ENCODE measurements at places on chromosomes 2 and 18. TPM values are rescaled to one million over a fixed set of nuclear protein-coding genes. Genes with fewer than 3 reads are reported as not detected.

PPIL3 gene
- 28.5 TPM for total RNA-seq

AQP12A gene
- not detected for total RNA-seq

VWC2L gene
- not detected for total RNA-seq

NFATC1 gene
- 108 TPM for total RNA-seq

AGFG1 gene
- 48.6 TPM for total RNA-seq

DOK1 gene
- 9.9 TPM for total RNA-seq

CFAP65 gene
- not detected for total RNA-seq

IMPACT gene
- 15.8 TPM for total RNA-seq

GNLY gene
- total RNA-seq: 89.8 TPM

DNA sequence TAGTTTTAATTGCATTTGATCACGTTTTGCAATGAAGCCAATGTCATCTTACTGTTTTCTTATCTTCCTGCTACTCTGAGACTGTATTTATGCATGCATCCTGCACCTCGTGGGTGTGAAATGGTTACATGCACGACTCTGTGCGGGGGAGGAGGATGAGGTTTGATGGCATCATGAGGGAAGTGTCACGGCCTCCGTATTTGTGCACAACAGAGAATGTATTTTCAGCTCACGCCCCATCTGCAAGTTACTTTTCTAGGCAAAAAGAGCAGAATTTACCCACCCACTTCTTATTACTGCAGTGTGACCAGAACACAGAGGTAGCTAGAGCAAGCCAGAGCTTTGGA is 145.1 kb downstream of the TDRD15 start:
- DNase-seq: no peak

DNA sequence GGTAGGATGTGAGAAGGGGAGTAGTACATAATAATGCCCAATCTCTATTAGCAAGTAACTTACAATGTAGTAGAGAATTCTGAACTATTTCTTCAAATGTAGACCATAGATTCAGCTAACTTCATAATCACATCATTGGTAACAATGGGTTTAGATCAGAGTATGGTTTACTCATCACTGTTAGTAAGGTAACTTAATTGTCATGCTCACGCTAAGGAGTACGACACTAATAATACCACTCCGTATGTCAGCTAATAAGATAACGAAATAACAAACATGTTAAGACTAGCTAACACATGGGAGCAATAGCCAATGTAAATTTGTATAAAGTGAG is 56.4 kb upstream of the CCDC141 start:
- no peak for DNase-seq

DNA sequence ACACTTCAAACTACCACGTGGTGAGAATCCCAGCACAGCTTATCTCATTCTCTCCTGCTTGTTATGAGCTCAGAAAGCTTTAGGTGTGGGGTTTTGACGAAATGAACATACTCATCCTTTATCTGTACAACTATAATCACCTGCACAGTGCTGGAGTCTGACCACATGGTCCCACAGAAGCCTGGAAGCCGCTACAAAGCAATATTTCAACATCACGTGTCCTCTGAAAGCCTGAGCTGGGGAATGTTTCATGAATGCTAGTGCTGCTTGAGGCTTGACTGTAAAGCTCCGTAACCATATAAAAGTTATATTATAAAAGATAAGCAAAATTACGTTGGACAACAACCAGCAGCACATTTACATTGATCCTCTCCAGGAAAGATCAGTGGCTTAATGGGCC is 43.9 kb downstream of the PIEZO2 start:
- DNase-seq: no peak

DNA sequence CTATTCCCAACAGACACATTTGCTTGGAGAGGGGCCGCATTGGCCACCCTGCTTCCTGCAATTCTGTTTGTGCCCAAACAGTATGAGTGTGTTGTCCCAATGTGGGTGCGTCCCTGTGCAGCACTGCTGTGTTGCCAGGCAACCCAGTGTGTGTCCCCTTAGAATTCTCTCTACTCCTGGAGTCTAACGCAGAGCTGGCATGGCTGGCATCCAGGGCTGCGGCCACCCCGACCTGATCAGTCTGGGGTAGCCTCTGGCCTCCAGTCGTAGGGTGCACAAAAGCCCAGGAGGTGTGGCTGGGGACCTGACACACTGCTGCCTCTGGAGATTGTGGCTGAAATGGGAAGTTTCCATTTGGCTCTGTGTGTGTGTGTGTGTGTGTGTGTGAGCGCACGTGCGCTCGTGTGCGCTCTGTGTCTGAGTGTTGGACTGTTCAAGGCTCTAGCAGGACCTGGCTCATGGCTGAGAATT is 48.0 kb downstream of the TEX44 start:
- DNase-seq: no peak

GRCh38 chr2:14778015-14778414 is 145.5 kb downstream of the LRATD1 start:
- no peak for DNase-seq

GRCh38 chr2:121018136-121019061 is 266.6 kb downstream of the TFCP2L1 start:
- DNase-seq: no peak

- DNase-seq: no peak
Observed at GRCh38 chr18:59127047-59127446, 12.6 kb upstream of the SEC11C start.

DNA sequence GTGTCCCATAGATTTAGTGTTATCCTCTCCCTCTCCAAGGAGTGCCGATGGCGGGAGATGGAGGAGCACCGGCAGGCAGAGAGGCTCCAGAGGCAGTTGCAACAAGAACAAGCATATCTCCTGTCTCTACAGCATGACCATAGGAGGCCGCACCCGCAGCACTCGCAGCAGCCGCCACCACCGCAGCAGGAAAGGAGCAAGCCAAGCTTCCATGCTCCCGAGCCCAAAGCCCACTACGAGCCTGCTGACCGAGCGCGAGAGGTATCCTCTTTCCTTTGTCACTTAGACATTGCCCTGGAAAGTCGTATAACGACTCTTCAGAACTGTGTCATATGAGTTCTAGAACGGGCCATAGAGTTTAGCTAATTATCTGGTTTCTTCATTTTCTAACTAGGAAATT is 132.2 kb upstream of the IL1R2 start:
- DNase-seq: no peak

- DNase-seq: no peak
Observed at GRCh38 chr2:138237667-138238384, 263.7 kb upstream of the SPOPL start.

DNA sequence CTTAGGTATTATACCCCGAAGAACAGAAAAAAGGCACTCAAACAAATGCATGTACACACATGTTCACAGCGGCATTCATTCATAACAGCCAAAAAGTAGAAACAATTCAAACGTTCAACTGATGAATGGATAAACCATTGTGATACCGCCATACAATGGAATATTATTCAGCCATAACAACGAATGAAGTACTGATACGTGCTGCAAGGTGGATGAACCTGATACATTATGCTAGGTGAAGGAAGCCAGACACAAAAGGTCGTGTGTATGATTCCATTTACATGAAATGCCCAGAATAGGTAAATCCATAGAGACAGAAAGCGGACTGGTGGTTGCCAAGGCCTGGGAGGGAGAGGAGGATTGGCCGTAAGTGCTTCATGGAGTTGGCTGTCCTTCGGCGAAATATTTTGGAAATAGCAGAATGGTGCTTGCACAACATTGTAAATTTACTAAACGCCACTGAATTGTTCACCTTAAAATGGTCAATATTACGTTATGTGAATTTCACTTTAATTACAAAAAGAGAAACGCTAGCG is 750 bp upstream of the RMP24 start:
- DNase-seq: no peak

DNA sequence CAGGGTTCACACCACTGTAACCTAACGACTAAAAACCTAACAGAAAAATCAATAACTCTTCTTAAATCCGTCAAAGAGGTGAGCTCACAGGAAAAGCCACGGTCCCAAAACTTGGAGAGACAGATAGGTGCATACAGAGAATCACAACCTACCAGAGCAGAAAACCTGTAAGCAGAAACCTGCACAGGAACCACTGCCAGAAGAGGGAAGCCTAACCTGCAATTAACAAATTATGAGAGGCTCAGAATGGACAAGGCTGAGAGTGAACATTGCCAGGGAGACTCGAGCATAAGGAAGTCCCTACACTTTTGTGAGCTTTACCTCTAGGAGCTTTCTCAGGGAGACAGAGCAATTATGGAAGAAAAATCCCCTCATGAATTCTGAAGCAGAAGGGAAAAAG is 156.2 kb upstream of the NETO1 start:
- no peak for DNase-seq

DNA sequence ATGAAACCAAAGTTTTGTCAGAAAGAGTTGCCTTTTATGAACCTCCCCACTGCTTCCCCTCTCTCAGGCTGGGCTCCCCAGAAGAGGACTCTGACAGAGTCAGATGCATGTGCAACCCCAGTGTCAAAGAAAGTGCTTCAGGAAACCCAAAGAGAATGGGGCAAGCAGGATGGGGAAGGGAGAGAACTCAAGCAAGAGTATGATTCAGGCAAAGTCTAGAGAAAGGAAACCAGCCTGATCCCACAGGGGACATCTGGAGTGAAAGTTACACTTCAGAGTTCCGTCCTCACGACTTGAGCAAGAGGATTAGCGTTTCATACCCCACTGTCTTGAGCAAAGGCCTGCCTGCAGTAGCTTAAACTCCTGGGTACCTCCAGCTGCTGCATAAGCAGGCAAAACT is 51.8 kb upstream of the EPC2 start:
- no peak for DNase-seq

- no peak for DNase-seq
Observed at GRCh38 chr18:48330016-48330991, 78.9 kb downstream of the ZBTB7C start.

DNA sequence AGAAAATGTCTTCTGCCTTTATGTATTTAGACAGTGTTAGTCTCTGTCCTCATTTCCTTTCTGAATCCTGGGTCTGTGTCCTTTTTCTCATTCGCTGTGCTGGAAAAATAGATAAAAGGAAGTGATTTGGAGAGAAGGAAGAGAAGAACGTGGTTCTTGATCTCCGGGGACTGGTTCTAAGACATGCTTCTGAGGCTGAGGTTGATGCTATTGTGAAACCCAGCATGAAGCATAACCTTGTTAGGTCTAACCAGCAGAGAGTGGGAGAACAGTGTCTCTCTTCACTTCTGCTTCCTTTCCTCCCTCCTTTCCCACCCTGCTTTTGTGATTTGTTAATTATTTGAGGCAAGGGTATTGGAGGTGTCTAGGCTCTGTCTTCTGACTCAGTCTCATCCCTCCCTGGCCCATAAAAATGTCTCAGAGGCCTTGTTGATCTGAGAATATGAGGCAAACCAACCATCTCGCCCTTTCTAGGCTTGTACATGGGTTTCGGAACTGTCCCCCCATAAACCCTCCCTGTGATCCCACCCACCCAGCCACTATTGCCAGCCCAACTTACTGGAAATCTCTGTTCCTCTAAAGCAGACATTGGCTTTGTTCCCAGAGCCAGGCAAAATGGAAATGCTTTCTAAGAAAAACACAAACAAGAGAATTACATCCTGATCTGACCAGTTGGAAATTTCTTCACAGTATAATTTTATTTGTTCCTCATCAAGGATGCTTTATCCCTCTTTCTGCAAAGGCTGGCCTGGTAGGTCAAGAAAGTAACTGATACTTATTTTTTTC is 360.6 kb upstream of the TNP1 start:
- DNase-seq: no peak

GRCh38 chr2:98043101-98043500 is 43.9 kb upstream of the VWA3B start:
- DNase-seq: no peak

- no peak for DNase-seq
Observed at GRCh38 chr2:18110222-18110621, 231.8 kb downstream of the KCNS3 start.

GRCh38 chr2:235727891-235728799 is 234.3 kb downstream of the AGAP1 start:
- no peak for DNase-seq

GRCh38 chr18:55452123-55452611 is 135.8 kb downstream of the TCF4 start:
- DNase-seq: no peak

DNA sequence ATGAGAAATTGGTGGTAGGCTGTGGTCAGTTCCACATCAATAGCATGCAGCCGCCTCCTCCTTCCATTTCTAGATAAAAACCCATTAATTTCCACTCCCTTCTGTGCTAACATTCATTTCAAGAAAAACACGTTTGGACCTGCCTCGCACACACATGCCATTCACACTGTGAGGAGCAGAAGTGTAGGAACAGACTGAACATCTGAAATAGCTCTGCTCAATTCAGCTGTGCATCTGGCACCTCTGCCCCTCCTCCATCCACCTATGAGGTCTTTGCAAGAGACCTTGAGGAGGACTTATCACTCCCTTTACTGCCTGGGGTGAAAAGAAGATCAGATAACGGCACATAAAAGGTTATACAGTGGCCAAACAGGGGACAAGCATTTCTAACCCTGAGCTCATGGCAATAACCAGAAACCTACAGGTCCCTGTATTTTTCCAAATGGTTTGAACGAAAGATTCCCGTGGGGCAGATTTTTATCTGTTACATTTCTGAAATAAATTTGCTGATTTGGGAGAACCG is 30.8 kb upstream of the LRP2 start:
- DNase-seq: no peak

DNA sequence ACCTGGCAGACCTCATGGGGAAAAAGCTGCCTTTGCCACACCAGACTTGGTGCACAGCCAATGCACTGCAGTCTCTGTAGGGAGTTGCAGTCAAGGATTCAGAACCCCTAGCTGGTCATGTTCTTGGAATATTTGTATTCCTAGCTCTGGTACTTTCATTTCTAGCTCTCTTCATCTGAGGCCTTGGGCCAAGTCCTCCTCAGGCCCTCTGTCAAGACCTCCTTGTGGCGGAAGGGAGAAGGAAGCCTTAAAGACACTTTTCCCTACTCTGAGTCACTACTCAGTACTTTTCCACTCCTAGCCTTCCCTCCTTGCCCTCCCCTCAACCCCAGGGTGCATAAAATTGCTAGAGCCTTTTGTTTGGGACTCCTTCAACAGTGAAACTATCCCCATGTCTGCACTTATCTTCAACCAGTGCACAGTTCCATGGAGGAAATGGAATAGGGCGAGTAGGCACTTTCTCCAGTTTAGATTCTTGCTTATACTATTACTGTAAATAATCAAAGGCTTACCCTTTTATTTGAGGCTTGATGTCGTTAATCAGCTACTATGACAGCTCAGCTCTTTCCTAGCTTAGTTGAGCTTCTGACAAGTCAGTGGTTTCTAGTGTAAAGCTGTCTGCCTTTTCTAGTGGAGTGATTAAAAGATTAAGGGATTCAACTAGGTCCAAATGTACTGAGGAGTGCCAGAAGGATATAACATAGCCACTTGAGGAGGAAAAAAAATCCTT is 15.8 kb downstream of the M1AP start:
- no peak for DNase-seq
